ENCODE measurements at places on chromosomes 3 and 15.

DNA sequence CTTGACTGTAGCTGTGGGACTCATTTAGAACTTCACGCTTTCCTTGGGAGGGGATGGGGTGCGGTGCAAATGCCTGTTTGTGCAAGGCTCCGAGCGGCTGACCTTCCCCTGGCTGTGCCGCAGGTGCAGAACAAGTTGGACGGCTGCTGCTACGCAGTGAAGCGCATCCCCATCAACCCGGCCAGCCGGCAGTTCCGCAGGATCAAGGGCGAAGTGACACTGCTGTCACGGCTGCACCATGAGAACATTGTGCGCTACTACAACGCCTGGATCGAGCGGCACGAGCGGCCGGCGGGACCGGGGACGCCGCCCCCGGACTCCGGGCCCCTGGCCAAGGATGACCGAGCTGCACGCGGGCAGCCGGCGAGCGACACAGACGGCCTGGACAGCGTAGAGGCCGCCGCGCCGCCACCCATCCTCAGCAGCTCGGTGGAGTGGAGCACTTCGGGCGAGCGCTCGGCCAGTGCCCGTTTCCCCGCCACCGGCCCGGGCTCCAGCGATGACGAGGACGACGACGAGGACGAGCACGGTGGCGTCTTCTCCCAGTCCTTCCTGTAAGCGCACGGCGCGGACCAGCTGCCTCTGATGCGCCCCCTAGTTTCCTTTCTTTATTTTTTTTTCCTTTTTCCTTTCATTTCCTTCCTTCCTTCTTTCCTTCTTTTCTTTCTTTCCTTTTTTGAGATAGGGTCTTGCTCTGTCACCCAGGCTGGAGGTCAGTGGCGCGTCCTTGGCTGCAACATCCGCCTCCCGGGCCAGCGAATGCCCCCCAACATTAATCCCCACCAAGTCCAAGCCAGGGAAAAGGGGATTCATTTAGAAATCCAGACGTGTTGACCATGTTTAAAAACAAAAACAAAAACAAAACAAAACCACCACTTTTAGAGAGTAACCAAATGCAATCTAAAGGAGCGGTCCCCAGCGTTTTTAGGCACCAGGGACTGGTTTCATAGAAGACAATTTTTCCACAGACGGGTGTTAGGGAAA is 42.7 kb downstream of the EIF2AK4 start:
- DNase-seq: no peak

DNA sequence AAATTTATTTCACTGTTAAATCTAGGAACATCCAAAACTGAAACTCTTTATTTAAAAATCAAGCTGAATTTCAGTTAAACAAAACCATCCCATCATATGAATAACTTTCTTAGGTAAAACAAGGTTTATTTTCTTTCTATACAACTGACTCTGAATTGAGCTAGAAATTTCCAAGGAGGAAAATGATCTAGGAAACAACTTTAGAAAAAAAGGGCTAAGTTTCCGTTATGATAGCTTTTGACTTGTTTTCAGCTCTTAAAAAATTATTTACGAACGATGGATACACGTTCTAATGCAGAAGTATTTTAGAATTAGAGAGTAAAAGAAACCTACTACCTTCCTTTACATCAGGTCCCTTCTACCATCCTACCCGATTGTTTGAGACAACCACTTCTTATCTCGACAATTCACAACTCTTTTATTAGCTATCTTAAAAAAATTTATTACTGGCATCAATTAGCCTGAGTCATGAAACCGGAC is 1.8 kb upstream of the IGF1R start:
- no peak for DNase-seq

DNA sequence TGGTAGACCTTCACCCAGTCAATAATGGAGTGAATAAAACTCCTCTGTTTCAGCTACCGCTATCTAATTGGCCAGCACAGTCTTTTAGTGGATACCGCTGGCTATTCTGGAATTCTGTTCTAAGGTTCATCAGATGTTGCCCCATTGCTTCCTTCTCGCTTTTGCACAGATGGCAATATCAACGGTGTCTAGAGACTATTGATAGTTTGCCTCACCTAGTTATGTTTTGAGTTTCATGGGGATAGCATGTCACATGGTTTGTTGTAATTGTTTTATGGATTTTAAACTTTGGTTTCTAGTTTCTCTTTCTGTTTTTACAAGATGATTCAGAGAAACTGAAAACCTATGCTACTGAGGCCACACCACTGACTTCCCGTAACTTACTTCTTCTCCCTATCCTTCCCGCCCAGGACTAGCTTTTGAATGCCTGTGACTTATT is 2.0 kb downstream of the XRN1 start:
- DNase-seq: no peak

- no peak for DNase-seq
These were observed 111.8 kb downstream of the GABRB3 start for GRCh38 chr15:26661107-26661506.

GRCh38 chr3:42190701-42191442 is 75.1 kb downstream of the CCK start:
- peak; percentile 40 for DNase-seq

DNA sequence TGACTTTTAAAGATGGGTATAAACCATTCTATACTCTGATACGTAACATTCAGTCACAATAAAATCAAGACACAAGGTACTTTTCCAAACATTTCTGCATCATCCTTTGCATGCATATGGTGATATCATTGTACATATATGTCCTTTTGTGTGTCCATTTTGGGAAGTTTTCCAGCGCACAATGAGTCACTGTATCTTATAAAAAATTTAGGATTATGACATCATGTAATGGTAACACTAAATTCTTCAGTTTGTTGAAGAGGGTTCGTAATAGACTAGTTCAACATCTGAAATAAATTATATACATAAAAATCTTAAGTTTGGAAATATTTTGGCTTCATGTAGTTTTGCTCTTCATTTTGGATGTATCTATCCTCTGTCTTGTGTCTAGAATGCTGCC is 480.9 kb downstream of the ROBO1 start:
- DNase-seq: no peak

GRCh38 chr15:31345606-31346366 is 19.2 kb downstream of the KLF13 start:
- no peak for DNase-seq

- DNase-seq: no peak
These were observed 17.3 kb upstream of the DOCK3 start for GRCh38 chr3:50657407-50657806.

DNA sequence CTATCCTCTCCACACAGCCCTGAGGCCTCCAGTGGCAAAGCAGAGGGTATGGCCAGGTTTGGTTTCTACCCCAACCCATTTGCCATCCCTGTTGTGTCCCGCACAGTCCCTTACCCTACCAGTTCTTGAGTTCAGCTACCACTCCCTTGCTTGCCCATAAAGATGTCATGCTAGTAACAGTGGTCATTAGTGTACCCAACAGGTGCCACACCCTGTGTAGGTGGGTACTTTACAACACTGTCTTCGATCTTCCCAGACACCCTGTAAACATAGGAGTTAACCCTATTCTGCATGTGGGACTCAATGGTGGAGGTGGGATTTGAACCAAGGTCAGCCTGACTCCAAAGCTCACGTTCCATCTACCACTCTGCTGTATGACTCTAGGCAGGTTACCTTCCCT is 23.2 kb downstream of the LINGO1 start:
- no peak for DNase-seq

GRCh38 chr3:141402476-141403171 is 34.3 kb downstream of the ZBTB38 start:
- peak; percentile 23 for DNase-seq

GRCh38 chr3:42847731-42848130 is 27.9 kb downstream of the CYP8B1 start:
- DNase-seq: no peak

GRCh38 chr15:35580606-35581005 is 34.6 kb upstream of the DPH6 start:
- DNase-seq: no peak

DNA sequence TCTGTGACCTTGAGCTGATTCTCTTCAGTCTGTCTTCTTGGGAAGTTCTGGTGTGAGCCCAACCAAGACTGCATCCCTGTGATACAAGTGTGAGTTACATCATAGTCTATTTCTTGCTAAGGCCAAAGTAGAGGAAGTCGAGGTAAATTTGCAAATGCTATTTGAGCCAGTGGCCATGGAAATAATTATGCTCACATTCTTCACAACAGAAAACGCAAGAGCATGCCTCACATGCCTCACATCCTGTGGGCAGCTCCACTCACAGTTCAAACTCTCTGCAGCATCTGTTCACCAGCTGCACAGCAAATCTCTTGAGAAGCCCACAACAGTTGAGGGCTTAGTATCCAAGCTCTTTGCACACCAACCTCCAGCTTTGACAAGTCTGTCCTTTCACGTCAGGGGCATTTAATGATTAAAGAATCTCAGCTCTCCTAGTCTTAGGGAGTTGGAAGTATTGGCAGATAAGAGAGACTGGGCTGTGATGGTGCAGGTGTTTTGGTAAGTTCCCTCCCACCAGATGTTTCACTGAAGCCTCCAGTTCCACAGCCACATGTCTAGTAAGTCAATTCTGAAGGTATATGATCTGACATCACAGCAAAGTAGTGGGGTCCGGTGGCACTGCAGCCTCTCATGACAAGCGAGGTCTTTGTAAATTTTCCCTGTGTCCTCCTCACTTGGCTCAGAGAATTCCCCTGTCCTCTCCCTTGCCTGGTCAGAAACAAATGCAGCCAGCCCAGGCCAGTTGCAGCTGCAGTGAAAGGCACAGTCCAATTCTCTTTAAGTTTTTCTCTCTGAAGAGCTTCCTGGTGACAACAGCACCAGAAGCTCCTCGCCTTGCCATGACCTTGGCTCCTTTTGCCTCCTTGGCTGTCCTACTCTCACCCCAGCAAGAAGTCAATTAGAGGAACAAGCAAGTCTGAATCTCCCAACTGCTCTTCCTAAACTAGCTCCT is 166.1 kb downstream of the SSR3 start:
- DNase-seq: no peak

DNA sequence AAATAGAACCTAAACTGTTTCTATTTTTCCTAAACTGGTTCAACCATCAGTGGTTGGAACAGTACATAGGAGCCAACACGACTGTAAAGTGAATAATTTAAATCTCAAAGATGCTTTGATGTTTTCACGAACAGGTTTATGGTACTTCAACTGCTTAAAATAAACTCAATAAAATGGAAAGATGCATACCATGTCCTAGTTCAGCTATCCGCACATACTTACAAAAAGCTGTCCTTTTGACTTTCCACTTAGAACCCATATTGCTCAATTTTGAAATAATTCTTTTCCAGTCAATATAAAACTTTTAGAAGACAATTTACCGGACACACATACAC is 902 bp downstream of the CMTM6 start:
- no peak for DNase-seq

DNA sequence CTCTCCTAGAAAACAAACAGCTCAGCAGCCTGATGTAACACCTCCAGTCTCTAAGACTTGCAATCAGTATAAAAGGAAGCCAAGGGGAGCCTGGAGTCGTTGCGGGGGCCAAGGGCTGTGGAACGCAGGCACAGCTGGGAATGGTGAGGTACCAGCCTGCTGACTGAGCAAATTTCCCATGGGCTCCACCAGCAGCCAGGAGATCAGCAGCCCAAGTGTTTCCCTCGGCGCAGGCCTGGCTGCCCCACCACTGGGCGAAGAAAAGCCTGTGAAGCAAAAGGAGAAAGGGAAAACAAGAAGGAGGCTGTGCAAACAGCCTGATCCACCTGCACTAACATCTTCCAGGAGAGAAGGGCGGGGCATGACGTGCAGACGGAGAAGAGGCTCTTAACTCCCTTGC is 155.3 kb downstream of the SHQ1 start:
- no peak for DNase-seq

DNA sequence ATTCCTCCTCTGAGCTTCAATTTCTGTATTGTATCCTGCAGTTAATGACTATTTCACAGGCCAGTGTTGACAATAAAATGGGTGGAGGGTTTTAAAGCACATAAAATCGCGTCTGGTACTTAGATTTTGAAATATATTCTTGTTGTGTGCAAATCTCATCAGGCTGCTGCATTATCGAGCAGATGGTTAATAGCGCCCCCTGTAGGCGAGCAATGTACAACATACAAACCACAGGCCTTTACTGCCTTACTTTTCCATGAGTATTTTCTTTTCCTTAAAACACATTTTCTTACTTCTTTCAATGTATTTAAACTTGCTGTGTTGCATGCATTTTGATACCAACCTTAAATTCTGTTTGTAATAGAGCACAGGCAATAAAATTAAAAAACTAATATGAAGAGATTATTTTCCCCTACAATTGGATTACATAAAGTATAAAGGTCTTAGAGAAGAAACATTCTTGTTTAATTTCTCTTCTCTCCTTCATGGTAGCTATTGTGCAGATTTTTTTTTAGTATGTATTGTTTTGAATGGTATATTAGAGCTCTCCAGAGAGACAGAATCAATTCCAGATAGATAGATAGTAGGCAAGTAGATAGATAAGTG is 608.4 kb downstream of the CADM2 start:
- no peak for DNase-seq

GRCh38 chr3:177249203-177249602 is 51.9 kb upstream of the TBL1XR1 start:
- no peak for DNase-seq

- DNase-seq: no peak
These were observed 36.2 kb downstream of the PPCDC start for GRCh38 chr15:75059607-75060006.

All from stimulated activated CD8-positive, alpha-beta memory T cell treated with anti-CD3 and anti-CD28 coated beads, Interleukin-7, amount 100 ng/mL, for 1 hour (primary cell).